HAP-1 (cell line): ENCODE measurements at places on chromosomes 5 and 9.

- DNase-seq = no peak
Measured at GRCh38 chr9:130937146-130938076, 1.6 kb downstream of the FIBCD1 start.

DNA sequence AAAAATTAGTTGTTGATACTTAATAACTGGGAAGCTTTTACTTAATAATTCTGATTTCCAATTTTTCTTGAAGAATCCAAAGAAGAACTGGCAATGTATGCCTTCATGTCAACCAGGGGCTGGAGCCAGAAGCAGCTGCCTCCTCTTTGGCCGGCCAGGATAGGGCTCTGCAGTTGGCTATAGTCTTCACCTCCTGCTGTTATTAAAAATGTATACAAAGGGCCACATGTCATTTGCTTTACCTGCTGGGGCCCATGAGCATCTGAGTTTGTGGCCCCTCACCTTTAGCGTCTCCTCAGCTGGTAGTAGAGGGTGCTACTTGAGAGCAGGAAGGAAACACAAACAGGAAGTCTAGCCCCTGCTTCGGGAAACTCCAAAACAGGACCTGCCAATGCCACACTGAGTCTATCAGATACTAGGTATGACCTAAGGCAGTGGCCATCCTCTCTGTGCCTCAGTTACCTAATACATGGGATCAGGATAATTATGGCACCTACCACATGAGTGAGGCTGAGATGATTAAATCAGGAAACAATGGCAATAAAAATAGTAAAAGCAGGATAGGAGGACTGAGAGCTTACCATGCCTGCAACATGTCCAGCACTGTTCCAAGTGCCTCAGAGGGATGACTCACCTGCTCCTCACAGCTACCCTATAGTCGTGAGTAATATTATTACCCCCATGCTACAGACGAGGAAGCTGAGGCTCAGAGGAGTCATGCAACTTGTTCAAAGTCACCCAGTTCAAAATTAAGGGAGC lies 21.3 kb downstream of the CCDC69 start:
- no peak for DNase-seq

DNA sequence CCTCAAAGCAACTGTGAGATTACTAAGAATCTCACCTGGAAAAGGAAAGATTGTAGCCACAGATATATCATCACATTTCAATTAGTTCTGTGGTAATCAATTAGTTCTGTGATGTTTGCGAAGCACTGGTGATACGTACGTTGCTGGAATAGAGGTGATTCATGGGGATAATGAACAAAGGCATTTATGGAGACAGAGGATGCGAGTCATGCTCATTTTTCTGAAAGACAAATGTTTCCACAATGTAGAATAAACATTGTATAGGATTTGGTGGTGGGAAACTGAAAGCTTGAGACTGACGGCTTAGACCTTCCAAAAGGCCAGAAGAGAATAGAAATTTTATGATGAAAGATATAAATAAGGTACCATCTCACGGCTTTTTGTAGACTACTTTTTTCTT lies 507.3 kb upstream of the TYRP1 start:
- no peak for DNase-seq

- DNase-seq = no peak
Measured at GRCh38 chr5:151569132-151570046, 21.7 kb downstream of the FAT2 start.

- peak; percentile 51 for DNase-seq
Measured at GRCh38 chr9:29691758-29692407, 2118.6 kb upstream of the C9orf72 start.

DNA sequence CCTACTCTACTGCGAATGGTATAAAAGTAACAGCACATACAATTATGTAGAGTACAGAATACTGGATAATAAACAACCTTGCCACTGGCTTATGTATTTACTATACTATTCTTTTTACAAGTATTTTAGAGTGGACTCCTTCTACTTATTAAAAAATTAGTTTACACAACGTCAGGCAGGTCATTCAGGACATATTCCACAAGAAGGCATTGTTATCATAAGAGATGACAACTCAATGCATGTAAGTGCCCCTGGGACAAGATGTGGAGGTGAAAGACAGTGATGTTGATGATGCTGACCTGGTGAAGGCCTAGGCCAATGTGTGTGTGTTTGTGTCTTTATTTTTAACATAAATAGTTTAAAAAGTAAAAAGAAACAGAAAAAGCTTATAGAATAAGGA lies 421.7 kb downstream of the CDH12 start:
- DNase-seq = no peak

- DNase-seq = no peak
Measured at GRCh38 chr5:12876541-12877298, 972.5 kb upstream of the CTNND2 start.

- no peak for DNase-seq
Measured at GRCh38 chr5:40490464-40491111, 189.1 kb upstream of the PTGER4 start.

DNA sequence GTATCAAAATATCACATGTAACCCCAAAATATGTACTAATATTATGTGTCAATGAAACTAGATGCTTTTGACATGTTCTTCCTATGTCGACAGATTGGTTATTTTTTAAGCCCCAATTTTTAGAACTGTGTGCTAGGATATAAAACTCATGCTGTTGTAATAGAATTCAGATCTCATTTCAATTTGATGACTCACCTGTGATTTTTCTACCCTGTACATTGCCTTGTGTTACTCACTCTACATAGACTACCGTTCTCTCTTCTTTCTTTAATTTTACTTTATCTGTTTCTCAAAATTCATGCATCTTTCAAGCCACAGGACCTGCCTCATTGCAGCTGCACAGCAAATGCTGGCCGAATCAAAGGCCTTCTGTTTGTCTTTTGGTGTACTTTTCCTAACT lies 284.5 kb downstream of the MAT2B start:
- no peak for DNase-seq

- DNase-seq = no peak
Measured at GRCh38 chr5:34488984-34489383, 167.1 kb upstream of the RAI14 start.

GRCh38 chr9:114003351-114003750 lies 74.7 kb downstream of the AMBP start:
- DNase-seq = peak; percentile 1

- DNase-seq = no peak
Measured at GRCh38 chr9:106039151-106039935, 345.0 kb downstream of the TMEM38B start.

DNA sequence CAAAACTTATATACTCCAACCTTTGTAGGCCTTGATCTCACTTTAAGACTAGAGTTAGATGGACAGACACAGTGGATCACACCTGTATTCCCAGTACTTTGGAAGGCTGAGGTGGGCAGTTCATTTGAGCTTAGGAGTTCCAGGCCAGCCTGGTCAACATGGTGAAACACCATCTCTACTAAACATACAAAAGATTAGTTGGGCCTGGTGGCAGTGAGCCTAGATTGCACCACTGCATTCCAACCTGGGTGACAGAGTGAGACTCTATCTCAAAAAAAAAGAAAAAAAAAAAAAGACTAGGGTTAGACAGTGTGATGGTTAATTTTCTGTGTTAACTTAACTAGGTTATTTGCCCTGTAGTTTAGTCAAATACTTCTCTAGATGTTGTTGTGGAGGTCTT lies 74.1 kb downstream of the CFAP95 start:
- DNase-seq = no peak

DNA sequence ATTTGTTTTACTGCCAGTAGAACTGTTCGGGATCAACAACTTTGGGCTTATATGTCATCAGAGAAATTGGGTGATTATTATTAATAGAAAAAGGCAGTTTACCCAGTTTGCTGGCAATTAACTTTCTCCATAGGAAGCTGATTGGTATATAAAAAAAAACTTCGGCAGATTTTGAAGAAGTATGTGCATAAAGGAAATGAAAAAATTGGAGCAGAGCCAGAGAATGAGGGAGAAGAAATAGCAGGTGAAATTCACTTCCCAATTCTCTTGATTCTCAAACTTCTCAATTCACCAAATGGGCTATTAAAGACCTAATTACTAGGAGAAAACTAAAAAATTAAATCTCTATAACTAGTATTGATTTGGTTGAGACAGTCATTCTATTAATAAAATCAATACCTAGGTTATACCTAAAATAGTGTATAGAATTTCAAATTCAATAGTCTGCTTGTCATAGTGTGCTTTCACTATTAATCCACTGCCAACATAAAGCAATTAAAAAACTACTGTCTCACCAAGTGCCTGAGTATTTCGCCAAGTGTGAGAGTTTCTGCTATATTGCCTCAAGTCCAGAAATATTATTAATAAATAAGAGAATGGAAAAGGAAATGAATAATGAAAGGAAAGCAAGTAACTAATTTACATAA lies 47.5 kb downstream of the STX17 start:
- DNase-seq = no peak

DNA sequence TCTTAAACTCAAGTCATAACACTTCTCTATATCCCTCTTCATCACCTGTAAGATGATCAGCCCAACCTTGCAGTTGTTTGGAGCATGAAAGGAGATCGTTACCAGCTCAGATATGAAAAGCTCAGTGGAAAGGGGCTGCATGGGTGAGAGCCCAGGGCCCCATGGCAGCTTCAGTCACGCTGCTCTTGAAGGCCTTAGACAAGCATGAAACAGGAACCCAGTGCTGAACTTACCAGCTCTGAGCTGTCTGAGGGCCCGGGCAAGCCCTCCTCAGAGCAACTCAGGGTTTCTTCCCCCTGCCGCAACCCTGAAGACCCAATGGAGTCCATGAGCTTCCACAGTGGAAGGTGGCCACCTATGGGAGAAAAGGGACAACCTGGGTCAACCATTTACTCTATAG lies 3.3 kb downstream of the HK3 start:
- DNase-seq = no peak
